Mammary epithelial cell (primary cell): ENCODE measurements at places on chromosomes 3 and 15.

DNA sequence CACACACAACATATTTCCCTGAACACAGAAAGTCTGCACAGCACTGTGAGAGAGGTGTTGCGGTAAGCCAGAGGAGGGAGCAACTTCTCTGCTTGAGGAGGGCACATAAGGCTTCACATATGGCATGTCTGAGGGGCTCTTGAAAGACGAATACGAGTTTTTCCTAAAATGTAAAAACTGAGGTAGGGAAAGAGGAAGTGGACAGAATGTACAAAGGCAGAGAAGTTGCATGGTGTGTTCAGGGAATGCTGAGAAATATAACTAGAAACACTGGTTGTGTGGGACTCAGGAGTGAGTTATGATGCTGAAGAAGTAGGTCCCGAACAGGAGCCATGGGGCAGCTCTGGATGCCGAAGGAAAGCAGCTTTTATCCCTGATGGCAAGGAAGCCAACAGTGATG lies 22.8 kb upstream of the ATP8B4 start:
- DNase-seq = no peak

DNA sequence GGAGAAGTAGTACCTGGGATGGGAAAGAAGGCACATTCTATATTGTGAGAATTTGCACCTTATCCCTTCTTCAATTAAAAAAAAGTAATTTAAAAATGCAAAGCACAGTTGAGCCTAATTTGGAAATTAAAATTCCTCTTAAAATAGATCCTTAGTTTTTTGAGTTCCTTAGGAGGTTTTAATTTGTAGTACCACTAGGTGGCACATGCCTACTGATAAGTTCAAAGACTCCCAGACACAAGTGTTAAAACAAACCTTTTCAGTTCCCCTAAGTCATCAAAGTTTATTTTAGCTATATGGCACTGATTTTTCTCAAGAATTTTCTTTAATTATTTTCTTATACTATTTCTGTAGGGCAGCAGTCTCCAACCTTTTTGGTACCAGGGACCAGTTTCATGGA lies 127.6 kb upstream of the AZI2 start:
- DNase-seq = peak; percentile 9

- no peak for DNase-seq
Observed at GRCh38 chr15:83471307-83471866, 24.2 kb downstream of the SH3GL3 start.

DNA sequence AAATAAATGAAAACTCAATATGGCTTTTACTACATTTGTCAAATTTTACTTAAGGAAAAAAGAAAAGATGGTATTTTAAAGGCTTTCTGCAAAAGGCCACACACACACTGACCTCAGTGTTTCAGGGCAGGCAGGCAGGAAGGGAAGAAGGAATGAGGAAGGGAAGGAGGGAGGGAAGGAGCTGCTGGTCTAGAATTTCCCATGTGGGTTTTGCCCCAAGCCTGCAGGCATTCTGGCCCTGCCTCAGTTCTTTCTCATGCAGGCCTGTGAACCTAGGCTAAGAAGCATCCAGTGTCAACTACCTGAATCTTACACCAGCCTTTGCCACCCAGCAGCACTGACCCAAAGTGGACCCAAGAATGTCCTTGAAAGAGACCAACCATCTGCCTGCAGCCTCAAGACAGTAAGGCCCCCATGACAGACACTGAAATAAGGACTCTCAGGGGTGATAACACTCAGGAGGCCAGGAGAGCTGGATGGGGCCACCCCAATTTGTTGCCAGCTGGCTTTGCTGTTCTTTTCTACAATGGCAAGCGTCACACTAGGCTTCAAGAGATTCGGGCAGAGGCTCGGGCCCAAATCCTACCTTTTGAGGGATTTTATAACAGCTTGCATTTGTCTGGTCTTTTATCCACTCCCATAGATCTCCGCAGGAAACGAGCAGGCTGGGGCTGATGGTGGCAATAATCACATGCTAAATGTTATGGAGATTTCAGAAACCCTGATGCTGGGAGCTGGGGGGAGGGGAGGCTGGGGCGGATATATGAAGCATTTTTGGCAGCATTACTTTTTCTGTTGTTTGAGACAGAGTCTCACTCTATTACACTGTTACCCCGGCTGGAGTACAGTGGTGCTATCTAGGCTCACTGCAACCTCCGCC lies 51.4 kb downstream of the XXYLT1 start:
- DNase-seq = no peak

DNA sequence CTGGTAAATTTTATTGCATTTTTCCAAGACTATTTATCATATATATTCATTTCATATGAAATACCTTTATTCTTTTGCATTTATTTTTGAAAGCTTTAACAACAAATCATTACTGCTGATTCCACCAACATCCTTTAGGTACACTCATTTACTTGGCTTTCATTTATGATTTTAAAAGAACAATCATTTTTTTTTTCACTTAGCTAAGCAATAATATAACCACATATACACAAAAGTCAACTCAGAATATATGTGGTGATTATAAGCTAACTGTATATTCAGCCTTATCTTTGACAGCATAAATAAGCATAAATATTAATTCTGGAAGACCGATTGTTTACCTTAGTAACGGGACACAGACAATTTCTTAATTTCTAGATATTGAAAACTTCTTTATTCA lies 458.6 kb upstream of the ZNF385D start:
- no peak for DNase-seq

- DNase-seq = no peak
Observed at GRCh38 chr15:92747047-92747446, 91.5 kb upstream of the FAM174B start.

GRCh38 chr3:51343918-51344687 lies 41.0 kb upstream of the MANF start:
- DNase-seq = peak; percentile 81

GRCh38 chr3:83317605-83318004 lies 1556.2 kb upstream of the GBE1 start:
- DNase-seq = no peak

DNA sequence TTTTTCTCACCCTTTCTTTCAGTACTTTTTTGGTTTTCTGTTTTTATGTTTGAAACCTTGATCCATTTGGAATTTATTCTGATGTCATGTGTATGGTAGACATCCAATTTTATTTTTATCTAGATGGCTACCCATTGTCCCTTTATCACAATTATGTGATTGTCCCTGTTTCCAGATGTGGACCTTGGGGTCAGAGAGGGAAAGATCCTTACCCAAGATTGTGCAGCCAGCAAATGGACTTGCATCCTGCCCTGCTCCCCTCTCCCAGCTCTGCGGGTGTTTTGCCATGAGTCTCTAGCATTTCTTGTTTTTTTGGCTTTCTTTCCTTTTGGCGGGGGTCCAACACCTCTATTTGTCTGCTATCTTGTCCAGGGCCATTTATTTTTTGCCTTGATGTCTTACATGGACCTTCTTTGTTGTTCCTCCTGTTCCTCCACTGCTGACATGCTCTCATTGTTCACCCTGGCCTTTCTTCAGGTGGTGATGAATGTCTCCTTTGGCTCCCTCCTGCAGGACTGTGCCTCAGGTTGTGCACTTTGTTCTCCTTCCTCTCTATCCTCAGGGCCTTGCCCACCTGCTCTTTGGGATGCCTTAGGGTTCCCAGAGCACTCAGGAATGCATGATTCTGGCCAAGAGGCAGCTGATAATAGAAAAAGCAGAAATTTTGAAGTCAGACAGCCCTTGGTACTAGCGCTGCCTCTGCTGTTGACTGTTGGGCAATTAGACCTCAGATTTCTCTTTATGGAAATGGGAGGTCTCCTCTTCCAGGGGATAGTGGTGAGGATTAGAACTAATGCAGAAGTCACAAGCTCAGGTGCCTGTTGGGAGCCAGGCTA lies 84.3 kb downstream of the EEFSEC start:
- DNase-seq = no peak
